Stimulated activated CD8-positive, alpha-beta memory T cell treated with anti-CD3 and anti-CD28 coated beads, Interleukin-2, amount 100 ng/mL, for 48 hours (primary cell): ENCODE measurements at places on chromosomes 2 and 18.

GRCh38 chr2:61158356-61158955 is 3.5 kb upstream of the C2orf74 start:
- no peak for DNase-seq

DNA sequence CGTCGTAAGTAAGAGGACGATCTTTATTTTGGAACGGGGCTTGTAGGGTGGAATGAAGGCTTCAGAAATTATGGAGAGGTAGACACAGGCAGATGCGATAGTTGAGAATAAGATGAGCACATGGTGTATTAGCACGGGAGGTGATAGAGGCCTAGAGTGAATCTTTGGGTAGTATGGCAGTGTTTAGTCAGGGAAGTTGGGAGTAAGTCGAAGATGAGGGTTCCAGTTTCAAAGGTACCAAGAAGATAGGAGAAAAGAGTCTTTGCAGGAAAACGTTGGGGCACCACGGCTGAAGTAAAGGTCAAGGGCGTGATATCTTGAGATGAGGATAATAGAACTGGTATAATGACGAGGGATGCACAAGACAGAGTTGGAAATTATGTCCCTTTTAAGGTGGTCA is 654 bp downstream of the PIK3C3 start:
- no peak for DNase-seq

DNA sequence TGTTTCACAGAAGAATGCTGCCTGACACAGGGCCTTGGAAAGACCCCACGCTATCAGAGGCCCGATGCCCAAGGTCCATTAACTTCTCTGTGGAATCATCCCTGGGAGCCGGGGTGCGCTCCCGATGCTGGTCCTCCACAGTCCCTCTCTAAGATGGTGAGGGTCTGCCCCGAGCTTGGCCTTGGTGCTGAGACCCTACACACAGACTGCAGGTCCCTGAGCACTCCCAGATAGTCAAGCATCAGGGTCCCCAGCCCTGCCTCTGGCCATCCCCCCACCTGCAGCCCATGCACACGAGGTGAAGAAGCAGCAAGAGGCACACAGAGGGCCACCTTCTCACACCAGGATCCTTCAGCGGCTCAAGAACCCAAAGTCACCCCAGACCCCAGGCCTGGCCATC is 263.3 kb downstream of the MYCN start:
- DNase-seq = no peak

- no peak for DNase-seq
Observed at GRCh38 chr2:182229297-182229696, 197.5 kb downstream of the PDE1A start.

DNA sequence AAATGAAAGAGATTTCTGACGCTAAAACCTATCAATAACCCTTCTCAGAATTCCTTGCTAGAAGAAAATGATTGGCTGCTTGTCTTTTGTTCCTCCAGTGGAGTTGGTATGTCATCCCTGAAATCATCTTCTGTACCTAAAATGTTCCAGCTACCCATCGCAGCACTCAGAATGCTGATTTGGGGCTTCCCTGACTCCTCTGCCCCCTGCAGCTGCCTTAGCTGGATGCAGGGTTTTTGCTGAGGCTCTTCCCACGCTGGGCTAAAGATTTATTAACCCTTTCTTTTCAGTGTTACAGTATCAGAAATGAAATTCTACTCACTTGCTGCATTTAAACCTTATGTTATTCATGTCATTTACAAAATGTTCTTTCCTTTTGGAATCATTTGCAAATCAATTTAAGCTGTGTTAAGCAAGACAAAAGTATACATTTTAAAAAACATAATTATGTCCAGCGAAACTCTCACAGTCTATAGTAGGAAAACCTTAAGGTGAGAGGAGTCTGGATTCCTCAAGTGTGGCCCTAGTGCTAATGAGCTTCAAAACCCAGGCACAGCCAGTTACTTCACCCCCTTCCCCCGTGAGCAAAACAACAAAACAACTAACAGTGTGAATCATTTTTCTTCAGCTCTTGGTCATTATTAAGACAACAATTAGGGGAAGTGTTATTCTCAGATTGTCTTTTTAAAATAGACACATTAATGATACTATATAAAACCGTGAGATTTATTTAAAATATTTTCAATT is 32.8 kb downstream of the PKP4 start:
- DNase-seq = no peak

DNA sequence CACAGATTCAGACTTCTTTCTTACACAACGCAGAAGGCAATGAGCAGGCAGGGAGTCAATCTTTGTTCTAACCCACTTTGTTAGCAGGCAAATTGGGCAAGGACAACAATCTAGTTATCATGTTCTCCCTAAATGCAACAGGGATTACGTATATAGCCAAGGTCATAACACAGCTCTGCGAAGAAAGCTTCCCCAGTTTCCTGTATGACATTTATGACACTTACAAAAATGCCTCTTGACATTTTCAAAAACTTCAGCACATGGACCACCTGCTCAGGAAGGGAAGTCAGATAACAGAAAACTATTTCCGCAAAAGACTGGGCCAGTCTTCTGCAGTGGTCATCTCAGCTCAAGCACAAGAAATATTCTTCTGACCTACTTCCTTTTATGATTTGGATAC is 106.1 kb downstream of the IRS1 start:
- DNase-seq = no peak
